ENCODE measurements at places on chromosomes 11 and 22.

DNA sequence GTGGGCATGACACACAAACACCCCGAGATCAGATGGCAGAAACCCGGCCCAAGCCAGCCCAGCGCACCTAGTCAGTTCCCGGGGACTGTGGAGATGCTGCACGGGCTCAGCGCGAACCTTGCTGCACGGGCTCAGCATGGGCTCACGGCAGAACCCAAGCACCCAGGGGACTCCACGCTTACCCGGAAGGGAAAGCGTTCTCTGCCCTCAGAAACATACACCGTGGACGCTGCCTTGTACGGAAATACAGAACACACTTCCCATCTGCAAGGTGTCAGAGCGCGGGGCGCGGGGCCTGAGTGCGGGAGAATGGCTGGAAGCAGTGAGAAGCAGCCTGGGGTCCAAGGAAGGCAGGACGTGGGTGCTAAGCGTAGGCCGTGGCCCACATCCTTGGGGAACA, 319.9 kb downstream of the NTM start:
- DNase-seq = no peak

DNA sequence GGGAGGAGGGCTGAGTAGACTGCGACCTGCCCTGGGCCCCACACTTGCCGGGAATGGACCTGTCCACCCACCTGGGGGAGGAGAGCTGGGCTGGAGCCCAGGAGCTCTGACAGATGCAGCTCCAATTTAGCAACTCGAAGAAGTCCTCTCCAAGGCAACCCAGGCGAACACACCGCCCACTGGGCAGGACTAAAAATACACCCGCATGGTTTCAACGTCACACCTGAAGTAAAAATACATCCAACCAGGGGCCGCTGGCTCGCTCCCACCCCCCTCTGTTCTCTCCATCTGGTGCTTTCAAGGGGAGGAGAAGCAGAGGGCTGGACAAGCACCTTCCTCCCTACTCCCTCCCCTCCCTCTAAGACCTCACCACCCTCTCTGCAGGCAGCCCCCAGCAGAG, 119.9 kb downstream of the FEZ1 start:
- DNase-seq = peak; percentile 71

DNA sequence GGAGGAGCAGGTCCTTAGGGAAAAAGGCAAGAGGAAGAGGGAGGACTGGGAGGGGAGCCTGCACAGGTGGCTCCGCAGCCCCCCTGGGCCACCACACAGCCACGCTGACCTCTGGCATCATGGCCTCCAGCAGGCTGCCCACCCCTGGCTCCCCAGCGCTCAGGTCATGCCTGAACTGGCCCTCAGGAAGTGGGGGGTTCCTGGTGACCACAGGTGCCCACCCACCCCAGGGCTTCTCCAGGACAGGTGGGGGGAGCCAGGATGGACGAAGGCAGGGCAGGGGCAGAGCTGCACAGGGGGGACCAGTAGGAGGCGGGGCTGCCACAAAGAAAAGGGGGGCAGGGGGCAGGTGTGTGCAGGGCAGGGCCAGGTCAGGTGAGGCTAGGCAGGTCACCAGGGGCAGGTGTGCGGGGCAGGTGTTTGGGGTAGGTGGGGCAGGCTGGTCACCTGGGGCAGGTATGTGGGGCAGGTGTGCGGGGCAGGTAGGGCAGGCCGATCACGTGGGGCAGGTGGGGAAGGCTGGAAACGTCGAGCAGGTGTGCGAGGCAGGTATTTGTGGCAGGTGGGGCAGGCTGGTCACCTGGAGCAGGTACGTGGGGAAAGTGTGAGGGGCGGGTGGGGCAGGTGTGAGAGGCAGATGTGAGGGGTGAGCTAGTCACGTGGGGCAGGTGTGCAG, 997 bp downstream of the DEAF1 start:
- no peak for DNase-seq

GRCh38 chr11:35376613-35377012, 42.7 kb downstream of the SLC1A2 start:
- no peak for DNase-seq

GRCh38 chr22:30747493-30747892, 52.8 kb downstream of the OSBP2 start:
- peak; percentile 30 for DNase-seq

GRCh38 chr11:3041699-3042441, 15.4 kb downstream of the CARS1 start:
- peak; percentile 21 for DNase-seq

- DNase-seq = no peak
Observed at GRCh38 chr11:112343368-112344039, 82.8 kb upstream of the PLET1 start.

- no peak for DNase-seq
Observed at GRCh38 chr22:50517495-50518260, 7.7 kb downstream of the SCO2 start.

DNA sequence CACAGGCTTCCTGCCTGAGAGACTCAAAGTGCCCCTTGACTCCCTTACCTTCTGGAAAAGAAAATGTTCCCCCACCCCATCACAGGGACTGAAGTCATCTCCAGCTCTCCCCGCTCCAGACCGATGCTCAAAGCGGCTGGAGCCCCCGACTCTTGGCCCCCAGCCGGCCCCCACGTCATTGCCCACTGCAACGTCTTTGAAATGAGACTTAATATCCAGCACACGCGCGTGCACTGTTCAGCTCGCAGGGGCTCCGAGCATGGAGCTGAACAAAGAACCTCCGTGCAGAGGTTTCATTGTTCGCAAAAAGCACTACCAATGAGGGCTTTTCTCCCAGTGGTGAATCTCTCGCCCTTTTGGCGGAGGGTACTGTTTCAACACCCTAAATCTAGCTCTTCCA, 313.4 kb upstream of the SORL1-AS1 start:
- DNase-seq = no peak

DNA sequence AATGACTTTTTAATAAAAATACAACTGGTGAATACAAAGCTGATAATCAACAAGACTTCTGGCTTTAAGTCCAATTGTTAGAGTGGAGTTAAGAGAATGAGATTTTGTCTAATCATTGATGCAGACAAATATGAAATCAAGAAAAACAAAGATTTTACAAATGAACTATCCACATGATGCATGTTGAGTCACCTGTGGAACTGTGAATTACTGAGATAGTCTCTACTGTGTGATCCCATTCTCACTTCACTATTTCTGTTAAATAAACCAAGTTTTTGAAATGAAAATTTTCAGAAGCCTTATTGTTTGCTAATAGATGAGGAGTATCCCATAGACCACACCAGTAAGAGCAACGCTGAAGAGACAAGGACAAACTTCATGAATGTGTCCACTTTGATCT, 8.4 kb upstream of the CTSC start:
- DNase-seq = no peak

GRCh38 chr11:31820438-31820818, 9.3 kb upstream of the PAX6 start:
- DNase-seq = peak; percentile 79

DNA sequence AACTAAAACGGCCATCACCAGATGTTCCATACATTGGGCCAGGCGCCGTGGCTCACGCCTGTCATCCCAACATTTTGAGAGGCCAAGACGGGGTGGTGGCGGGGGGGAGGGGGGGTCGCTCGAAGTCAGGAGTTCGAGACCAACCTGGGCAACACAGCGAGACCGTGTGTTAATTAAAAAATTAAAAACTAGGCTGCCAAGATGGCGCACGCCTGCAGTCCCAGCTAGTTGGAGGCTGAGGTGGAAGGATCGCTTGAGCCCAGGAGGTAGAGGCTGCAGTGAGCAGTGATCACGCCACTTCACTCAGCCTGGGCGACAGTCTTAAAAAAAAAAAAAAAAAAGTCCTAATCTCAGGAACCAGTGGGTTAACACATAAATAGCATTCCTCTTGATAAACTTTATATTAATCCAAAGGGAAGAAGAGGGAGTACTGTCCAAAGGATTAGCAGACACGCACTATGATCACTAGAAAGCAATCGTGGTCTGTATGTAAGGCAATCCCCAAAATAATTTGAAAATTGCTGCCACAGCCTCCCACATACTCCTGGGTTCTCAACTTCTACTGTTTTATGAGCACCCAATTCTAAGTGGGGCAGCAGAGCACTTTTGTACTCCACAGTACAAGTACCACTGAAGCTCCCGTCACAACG, 604 bp downstream of the PUS3 start:
- no peak for DNase-seq

DNA sequence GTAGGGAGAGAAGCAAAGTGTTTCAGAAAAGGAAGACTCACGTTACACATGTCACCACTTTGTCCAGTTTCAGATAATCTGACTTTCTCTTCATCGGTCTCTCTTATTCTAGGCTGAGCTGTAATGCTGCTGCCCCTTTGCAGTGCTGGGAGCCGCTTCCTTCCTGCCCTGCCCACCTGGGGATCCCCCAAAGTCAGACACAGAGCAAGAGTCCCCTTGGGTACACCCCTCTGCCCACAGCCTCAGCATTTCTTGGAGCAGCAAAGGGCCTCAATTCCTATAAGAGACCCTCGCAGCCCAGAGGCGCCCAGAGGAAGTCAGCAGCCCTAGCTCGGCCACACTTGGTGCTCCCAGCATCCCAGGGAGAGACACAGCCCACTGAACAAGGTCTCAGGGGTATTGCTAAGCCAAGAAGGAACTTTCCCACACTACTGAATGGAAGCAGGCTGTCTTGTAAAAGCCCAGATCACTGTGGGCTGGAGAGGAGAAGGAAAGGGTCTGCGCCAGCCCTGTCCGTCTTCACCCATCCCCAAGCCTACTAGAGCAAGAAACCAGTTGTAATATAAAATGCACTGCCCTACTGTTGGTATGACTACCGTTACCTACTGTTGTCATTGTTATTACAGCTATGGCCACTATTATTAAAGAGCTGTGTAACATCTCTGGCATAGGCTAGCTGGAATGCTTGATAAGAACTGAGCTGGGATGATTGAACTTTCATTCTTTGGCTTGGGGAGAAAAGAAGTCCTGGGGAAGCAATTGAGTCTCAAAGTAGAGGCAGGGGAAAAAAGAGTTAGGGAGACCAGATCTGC, 31.2 kb upstream of the SMIM35 start:
- no peak for DNase-seq

- DNase-seq = no peak
Observed at GRCh38 chr11:130141561-130142341, 17.8 kb upstream of the ST14 start.

DNA sequence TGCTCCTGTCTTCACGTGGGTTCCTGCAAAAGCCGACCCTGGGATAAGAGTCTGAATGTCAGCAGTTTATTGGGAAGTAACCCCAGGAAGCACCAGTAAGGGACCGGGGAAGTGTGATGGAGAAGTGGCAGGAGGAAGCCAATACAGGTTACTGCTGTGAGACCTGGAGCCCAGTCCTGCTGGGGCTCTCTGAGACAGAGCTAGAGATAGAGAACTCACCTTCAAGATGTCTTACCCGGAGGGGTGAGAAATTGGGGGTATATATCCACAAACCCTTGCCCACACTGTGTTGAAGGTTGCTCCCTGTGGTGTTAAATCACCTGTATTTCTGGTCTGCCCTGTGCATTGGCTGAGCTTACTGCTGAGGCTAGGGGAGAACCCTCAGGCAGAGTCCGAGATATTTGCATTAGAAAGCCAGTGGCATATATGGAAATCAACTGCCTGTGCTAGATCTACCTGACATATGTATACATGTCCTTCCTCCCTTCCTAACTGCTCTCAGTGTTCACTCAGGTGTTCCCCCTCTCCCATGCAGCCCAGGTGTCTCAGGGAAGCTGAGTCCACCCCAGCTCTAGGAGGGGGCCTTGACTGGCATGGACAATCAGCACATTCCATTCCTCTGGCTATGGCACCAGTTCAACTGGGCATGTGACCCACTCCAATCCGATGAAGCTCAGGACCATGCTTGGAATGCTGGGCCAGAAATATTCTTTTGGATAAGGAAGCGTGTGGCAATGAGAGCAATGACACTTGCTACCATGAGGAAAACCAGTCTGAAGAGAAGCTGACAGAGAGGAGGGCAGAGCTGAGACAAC, 6.8 kb upstream of the MICAL2 start:
- peak; percentile 68 for DNase-seq

- no peak for DNase-seq
Observed at GRCh38 chr11:128521682-128522054, 65.7 kb downstream of the ETS1 start.

- DNase-seq = peak; percentile 23
Observed at GRCh38 chr11:85685820-85686459, at the start of gene CCDC89. TSS of gene CCDC89 (minus strand) at chr11:85686195. CDS start at chr11:85686130, 65 bp downstream.

- no peak for DNase-seq
Observed at GRCh38 chr11:17921659-17922415, 91.0 kb downstream of the SERGEF start.

- DNase-seq = no peak
Observed at GRCh38 chr11:67027483-67027930, 4.6 kb downstream of the SYT12 start.

DNA sequence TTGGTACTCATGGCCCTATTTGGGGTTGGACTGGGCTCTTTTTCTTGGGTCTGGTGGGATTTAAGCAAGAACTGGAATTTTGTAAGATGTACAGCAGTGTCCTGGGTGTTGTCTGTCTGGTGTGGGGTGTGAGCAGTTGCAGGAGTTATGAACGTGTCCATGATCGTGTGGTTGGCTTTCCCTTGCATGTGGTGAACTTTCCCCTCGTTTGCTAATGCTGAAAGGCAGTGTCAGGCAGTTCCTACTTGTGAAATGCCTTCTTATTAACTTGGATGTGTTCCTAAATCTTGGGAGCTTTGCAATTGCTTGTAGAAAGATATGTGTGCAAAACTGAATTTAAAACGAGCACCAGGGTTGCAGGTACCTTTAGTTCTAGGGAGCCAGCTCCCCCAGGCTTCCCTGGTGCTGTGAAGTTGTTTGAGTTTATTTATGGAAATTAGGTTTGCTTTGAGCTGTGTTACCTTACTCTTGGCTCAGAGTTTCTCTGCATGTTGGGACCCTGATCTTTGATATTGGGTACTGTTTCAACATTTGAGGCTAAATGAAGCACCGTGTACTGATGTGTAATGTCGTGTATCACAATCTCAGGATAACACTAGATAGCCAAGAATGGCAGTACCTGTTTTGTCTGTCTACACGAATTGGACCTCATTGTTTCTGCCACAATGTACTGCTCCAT, 35.8 kb upstream of the HSD17B12 start:
- DNase-seq = no peak

GRCh38 chr11:123083623-123084029, 21.7 kb upstream of the HSPA8 start:
- DNase-seq = no peak

GRCh38 chr11:1628506-1629325, 859 bp upstream of the KRTAP5-5 start:
- peak; percentile 78 for DNase-seq

DNA sequence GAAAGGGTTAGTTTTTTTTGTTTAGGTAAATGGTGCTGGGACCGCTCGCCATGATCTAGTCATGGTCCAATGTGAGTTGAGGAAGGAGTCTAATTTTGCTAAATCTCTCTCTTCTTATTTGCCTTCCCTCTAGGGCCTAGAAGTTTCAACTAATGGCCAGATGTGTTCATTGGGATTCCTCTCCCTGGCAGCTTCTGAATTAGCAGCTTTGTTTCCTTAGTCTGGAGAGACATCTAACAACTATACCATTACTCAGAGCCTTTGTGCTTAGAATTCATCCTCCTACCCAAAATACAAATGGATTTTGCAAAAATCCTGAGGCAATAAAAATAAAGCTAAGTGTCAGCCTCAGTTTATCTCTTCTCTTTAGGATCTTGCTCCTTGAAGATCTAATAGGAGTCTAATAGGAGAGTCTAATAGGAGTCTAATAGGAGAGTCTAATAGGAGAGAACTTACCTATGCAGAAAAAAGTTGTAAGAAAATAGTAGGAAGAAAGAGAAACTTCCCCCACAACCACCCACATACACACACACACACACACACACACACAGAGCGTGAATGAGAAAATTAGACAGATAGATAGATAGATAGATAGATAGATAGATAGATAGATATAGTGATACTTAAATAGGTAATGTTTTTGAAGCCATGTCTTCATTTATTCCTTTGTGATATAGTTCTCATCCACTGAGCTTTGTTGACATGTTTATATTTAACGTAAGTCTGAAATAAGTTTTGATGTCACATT, 980.5 kb upstream of the CNTN5 start:
- no peak for DNase-seq

All from ELF-1 (cell line).